ENCODE measurements at places on chromosomes 7 and 10.

DNA sequence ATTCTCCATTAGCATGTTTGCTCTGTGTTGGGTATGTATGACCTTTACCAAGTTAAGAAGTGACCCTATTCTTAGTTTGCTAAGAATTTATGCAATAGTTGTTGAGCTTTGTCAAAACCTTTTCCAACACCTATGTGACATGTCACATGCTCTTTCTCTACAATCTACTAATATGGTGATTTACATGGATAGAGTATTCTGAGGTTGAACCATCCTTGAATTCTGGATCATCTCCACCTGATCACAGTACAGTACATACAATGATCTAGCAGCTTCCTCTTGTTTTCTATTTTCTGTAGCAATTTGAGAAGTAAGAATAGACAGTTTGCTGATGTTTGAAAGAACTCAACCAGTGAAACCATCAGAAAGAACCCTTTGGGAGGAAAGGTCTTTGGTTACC lies 101.2 kb upstream of the PDGFA start:
- DNase-seq = no peak

DNA sequence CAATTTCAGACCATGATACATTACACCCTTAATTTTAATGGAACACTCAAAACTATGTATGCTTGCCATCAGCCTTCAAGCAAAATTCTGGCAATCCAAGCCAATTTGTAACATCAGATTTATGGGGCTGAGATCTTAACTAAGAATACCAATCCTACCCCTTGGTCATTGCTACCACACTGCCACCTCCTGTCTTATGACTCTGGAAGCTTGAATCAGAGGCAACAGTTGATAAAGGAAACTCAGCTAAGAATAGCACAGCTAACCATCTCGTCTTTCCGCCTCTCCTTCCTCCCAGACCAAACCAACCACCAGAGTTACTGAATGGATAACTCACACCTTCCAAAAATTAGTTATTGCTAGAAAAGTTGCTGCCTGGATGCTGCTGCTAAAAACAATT lies 7.4 kb downstream of the IGF2BP3 start:
- DNase-seq = no peak

- no peak for DNase-seq
These were observed 41.7 kb downstream of the FAS start for GRCh38 chr10:89032141-89032891.

DNA sequence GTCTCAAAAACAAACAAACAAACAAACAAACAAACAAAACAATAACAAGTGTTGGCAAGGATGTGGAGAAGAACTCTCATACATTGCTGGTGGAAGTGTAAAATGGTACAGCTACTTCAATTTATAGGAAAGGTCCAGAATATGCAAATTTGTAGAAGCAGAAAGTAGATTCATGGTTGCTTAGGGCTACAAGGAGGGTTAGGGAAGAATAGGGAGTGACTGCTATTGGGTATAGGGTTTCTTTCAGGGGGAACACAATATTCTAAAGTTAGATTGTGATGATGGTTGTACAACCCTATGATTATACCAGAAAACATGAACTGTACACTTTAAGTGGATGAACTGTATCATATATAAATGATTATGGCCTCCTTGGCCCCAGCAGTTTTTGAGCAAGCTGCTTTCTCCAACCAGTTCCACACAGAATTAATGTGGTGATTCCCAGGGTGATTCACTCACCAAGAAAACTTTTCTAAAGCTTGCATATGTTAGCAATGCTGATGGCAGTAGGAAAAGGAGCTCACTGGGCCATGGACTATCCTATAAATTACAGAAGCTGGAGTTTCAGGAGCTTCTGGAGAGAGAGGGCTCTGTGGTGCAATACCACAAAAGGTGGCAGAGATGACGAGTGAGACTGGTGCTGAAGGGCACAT lies 52.8 kb upstream of the KCNIP2 start:
- no peak for DNase-seq

- DNase-seq = no peak
These were observed 28.5 kb upstream of the CFAP46 start for GRCh38 chr10:132970641-132971438.

Data from NCI-H146 (cell line).